ENCODE measurements at places on chromosomes 16 and 17. TPM values are rescaled to one million over a fixed set of nuclear protein-coding genes. Genes with fewer than 3 reads are reported as not detected.
A peak's percentile ranks its signal among the peaks of the same experiment; 100 is the strongest.

DNA sequence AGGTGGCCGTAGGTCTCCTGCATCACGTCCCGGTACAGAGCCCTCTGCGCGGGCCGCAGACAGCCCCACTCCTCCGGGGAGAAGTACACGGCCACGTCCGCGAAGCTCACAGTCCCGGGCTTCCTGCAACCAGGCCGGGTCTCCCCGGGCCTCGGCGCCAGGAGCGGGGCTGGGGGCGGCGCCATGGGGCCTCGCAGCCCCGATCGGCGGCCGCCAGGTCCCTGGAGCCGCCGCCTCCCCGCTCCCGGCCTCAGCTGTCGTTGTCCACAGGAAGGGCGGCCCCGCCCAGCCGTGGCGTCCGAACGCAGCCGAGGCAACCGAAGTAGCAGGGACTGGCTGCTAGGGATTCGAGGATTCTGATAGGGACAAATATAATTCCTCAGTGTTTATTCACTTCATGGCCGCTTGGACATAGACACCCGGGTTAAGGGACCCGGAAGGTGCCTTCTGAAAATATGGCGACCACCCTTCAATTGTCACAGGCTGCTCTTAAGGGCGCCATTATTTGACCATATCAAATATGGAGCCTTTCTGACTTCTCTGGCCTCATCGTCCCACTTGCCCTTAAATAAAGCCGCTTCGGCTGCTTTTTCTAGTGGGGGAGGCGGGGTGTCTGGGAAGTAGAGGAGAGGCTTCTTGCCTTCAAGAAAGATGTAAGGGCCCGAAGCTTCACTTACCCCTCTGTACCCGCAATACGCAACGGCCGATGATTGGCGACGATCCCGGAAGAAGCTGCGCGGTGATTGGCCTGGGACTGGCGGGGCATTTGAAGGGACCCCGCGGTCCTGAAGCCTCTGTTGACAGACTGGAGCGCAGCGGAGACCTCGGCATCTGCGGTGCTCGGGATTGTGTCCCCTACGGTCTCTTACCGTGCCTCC, at the start of gene ZNF688:
Gene ZNF688, minus strand, starts transcription at position 270 of the 878 bp plus-strand sequence. Its CDS starts 85 bp downstream, at position 185.
- H3K27me3 ChIP-seq, result no peaks in the 10 kb centered on the region
- H3K4me1 ChIP-seq, result peaks cover 40% of the 10 kb centered on the region
- H3K36me3 ChIP-seq, result no peaks in the 10 kb centered on the region

GRCh38 chr16:11824362-11824761, 27.0 kb downstream of the RSL1D1 start:
- H3K27me3 ChIP-seq, result no peaks in the 10 kb centered on the region
- H3K4me1 ChIP-seq, result peaks cover 16% of the 10 kb centered on the region
- H3K4me3 ChIP-seq, result no peak overlapping the region
- no peak overlapping the region for H3K27ac ChIP-seq
- DNase-seq, result peak; percentile 65
- H3K36me3 ChIP-seq, result no peaks in the 10 kb centered on the region

DNA sequence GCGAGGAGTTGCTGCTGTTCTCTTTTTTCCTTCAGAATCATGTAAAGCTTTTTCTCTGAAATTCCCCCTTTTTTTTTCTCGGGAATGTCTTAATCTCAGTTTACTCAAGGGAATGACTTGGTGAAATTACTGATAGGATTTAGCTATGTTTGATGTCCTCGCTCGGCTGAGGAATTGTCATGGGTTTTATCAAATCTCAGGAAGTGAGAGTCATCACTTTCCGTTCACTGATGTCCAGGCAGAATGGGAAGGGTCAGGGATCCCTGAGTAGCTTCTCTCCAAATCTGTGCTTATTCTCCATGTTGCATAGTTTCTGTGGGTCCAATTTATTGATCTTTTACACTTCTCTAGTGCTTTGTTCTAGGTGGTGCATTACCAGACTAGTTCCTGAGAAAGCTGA, 6.3 kb downstream of the IGSF6 start:
- no peak overlapping the region for H3K4me3 ChIP-seq
- peaks cover 12% of the 10 kb centered on the region for H3K36me3 ChIP-seq
- no peak for DNase-seq
- H3K27me3 ChIP-seq, result no peaks in the 10 kb centered on the region
- no peak overlapping the region for H3K27ac ChIP-seq

DNA sequence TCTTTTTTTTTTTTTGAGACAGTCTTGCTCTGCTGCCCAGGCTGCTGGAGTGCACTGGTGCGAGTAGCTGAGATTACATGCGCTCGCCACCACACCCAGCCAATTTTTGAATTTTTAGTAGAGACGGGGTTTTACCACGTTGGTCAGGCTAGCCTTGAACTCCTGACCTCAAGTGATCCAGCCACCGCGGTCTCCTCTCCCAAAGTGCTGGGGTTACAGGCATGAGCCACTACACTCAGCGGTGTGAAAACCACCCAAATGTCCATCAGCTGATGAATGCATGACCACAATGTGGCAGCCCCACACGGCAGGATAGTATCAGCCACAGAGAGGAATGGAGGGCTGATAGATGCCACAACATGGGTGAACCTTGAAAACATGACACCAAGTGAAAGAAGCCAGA, 2.1 kb downstream of the P2RX5 start:
- peaks cover 12% of the 10 kb centered on the region for H3K4me1 ChIP-seq
- H3K27me3 ChIP-seq, result no peaks in the 10 kb centered on the region
- no peak for DNase-seq
- H3K27ac ChIP-seq, result no peak overlapping the region

Gene PNMT
- 0.75 TPM for total RNA-seq

DNA sequence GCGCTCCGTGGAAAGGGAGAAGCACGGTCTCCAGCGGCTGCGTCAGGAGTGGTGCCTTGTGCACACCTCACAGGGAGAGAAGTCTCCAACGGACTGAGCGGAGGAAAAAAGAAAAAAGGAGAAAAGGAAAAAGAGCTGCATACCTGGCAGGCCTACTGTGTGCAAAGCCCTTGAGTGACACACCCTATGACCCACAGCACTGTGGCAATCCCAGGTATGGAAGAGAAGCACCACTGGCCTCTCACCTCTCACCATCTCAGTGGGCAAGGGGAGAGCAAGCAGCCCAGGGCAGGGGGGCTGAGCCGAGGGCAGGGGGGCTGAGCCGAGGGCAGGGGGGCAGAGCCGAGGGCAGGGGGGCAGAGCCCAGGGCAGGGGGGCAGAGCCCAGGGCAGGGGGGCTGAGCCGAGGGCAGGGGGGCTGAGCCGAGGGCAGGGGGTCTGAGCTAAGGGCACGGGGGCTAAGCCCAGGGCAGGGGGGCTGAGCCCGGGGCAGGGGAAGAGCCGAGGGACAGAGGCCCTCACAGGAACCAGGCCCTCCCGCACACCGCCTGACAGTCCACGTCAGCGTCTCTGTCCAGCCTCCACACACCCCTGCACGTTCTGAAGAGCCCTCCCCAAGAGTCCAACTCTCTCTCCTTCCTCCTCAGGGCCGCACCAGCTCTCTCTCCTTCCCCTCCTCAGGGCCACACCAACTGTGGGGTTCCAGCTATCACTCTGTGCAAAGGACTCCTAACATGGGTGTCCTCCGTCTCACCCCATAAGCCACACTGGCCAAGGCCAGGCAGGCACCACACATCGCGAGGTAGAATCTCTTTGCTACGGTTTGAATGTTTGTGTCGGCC, 105.8 kb downstream of the ZNF778 start:
- DNase-seq, result no peak
- H3K4me3 ChIP-seq, result no peak overlapping the region
- H3K4me1 ChIP-seq, result peaks cover 98% of the 10 kb centered on the region
- H3K36me3 ChIP-seq, result peaks cover 28% of the 10 kb centered on the region

DNA sequence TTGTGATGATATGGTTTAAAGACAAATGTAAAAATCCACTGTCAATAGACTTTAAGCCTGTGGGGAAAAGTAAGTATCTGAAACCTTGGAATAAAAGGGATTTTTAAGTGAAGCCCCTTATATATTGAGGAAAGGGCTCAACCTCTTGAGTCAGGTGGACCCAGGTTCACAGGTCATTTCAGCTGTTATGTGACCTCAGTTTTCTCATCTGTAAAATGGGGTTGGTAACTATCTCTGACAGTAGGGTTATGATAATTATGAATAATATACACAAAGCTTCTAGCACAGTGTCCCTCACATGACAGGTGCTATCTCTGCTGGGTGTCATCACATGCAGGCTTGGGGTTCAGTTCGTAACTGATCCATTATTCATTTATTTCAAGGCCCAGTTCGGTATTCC, 57.0 kb downstream of the USP10 start:
- DNase-seq, result no peak
- H3K4me3 ChIP-seq, result no peak overlapping the region
- no peak overlapping the region for H3K27ac ChIP-seq
- H3K27me3 ChIP-seq, result no peaks in the 10 kb centered on the region

Gene GDPD1
- total RNA-seq, result 3.4 TPM

DNA sequence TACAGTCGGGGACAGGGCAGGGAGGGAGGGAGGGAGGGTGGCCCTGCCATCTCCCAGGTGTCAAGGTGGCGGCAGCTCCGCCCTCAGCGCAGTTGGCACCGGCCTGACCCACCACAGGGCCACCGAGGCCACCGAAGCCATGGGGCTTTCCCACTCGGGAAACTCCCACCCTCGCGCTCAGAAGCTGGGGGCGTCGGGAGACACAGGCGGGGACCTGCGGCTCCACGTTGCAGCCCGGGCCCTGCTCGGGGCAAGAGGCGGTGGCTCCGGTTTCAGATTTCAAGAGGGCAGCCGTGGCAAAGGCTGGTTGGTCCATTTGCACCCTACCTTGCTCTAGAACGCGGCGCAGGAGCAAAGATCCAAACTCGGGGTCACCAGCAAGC, 544 bp downstream of the CYB561 start:
- H3K27ac ChIP-seq, result peak overlapping the region; percentile 94
- peaks cover 21% of the 10 kb centered on the region for H3K4me1 ChIP-seq
- no peaks in the 10 kb centered on the region for H3K27me3 ChIP-seq

Gene BRICD5
- 24.6 TPM for total RNA-seq

Gene TM4SF5
- not detected for total RNA-seq

GRCh38 chr16:560701-561412, 663 bp downstream of the PRR35 start:
- no peaks in the 10 kb centered on the region for H3K27me3 ChIP-seq
- H3K4me1 ChIP-seq, result 0 out of 2 replicates have a peak, but pooled peaks cover 4% of the 10 kb centered on the region
- DNase-seq, result no peak
- H3K36me3 ChIP-seq, result no peaks in the 10 kb centered on the region
- H3K27ac ChIP-seq, result no peak overlapping the region

- H3K4me3 ChIP-seq, result no peak overlapping the region
- no peaks in the 10 kb centered on the region for H3K4me1 ChIP-seq
- no peak for DNase-seq
- no peak overlapping the region for H3K27ac ChIP-seq
Measured at GRCh38 chr17:27771586-27771985, 28.7 kb downstream of the NOS2 start.

GRCh38 chr17:67139784-67140665, 95.7 kb downstream of the CACNG1 start:
- peaks cover 11% of the 10 kb centered on the region for H3K4me1 ChIP-seq
- peak overlapping the region; percentile 13 for H3K27ac ChIP-seq
- DNase-seq, result peak; percentile 44
